GM12892 (cell line): ENCODE measurements at places on chromosomes 3 and 15.

- no peak for DNase-seq
These were observed 66.6 kb downstream of the CBLB start for GRCh38 chr3:105802118-105802706.

GRCh38 chr3:39291903-39292329 is 12.1 kb upstream of the CX3CR1 start:
- no peak for DNase-seq

DNA sequence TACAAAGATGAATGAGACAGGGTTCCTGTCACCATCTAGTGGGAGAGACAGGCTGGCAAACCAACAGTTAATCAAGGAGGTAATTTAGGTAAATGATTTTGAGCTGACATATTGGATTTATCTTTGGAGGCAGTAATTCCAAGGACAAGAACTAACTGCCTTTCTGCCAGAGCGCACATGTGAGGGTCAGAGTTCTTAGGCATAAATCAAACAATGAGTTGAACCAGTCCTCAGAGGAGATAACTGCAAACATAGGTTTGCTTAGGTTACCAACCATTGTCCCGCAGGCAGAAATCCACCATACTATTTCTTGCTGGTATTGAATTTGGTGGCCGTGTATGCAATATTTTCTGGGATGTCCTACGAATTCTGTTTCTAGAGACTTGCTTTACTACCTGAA is 14.2 kb upstream of the PPP1R2 start:
- DNase-seq = no peak

- no peak for DNase-seq
These were observed 364.8 kb upstream of the TPRG1 start for GRCh38 chr3:188807006-188807405.

DNA sequence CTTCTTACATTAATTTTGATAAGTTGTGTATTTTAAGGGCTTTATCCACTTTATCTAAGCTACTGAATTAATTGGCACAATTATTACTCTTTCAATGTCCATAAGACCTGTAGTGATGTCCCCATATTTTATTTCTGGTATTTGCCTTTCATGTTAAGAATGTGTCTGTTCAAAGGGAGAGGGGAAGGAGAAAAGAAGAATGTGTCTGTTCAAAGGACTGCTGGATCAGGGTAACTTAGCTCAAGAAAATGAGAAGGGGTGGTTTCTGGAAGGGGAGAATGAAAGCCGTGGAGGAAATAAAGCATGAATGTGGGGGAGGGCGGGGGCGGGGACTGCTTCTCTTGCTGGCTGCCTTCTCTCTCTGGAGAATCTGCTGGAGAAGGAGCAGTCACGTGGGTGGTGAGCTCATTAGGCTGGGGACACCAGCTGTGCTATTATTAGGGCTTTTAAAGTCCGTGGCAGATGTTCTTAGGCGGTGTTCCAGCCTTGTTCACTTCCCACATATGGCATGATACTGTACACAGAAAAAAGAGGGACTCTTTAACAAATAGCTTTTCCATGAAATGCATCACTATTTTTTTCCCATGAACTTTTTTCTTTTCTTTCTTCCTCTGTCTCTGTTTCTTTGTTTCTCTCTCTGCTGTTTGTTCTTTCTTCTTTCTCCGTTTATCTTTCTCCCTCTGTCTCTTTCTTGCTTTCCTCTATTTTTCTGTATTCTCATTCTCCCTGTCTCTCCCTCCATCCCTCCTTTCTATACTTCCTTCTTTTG is 63.7 kb upstream of the ULK4 start:
- DNase-seq = peak; percentile 39

GRCh38 chr15:50055332-50055731 is 63.7 kb downstream of the ATP8B4 start:
- no peak for DNase-seq

- no peak for DNase-seq
These were observed 146.9 kb downstream of the CHST2 start for GRCh38 chr3:143266511-143266910.

GRCh38 chr15:52288051-52288942 is 7.3 kb downstream of the MYO5C start:
- DNase-seq = no peak

- no peak for DNase-seq
These were observed 4.7 kb downstream of the PLA2G4F start for GRCh38 chr15:42151736-42152135.

- peak; percentile 43 for DNase-seq
These were observed 27.3 kb downstream of the STARD5 start for GRCh38 chr15:81296673-81297072.

- no peak for DNase-seq
These were observed 17.0 kb downstream of the FEZF2 start for GRCh38 chr3:62356356-62356755.
